ENCODE measurements at places on chromosomes 13 and 19.
A peak's percentile ranks its signal among the peaks of the same experiment; 100 is the strongest.

GRCh38 chr13:34533941-34534340 lies 408.1 kb upstream of the NBEA start:
- no peak for DNase-seq

GRCh38 chr13:21846605-21847004 lies 175.7 kb downstream of the FGF9 start:
- DNase-seq, result no peak

- DNase-seq, result no peak
Observed at GRCh38 chr19:18063463-18063862, 23.3 kb downstream of the IL12RB1 start.

- no peak for DNase-seq
Observed at GRCh38 chr13:100068133-100068931, 20.6 kb upstream of the PCCA start.

DNA sequence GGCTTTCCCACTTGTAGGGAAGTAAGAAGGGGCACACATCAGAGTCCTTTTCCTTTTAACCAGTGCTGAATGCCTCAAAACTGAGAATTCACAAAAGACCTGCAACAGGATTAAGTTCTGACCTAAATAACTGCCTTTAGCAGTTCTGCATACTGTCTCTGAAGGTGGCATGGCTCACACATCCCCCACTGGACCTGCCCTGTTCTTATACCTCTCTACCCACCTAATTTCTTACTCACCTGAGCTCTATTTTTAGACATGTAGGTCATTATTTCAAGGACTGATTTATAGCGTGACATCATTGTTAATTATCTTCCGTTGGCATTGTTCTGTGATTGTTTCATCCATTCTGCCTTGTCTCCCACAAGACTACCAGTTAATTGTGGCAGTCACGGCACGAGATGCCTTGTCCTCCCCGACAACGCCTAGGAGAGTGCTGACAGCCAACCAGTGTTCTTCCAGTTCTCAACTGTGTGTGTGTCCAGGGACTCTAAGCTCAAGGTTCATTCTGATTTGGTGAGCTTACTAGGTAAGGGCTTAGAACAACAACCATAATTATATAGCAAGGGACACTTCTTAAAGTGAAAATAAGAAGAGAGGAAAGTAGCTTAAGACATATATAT lies 27.1 kb upstream of the UBL3 start:
- DNase-seq, result no peak

DNA sequence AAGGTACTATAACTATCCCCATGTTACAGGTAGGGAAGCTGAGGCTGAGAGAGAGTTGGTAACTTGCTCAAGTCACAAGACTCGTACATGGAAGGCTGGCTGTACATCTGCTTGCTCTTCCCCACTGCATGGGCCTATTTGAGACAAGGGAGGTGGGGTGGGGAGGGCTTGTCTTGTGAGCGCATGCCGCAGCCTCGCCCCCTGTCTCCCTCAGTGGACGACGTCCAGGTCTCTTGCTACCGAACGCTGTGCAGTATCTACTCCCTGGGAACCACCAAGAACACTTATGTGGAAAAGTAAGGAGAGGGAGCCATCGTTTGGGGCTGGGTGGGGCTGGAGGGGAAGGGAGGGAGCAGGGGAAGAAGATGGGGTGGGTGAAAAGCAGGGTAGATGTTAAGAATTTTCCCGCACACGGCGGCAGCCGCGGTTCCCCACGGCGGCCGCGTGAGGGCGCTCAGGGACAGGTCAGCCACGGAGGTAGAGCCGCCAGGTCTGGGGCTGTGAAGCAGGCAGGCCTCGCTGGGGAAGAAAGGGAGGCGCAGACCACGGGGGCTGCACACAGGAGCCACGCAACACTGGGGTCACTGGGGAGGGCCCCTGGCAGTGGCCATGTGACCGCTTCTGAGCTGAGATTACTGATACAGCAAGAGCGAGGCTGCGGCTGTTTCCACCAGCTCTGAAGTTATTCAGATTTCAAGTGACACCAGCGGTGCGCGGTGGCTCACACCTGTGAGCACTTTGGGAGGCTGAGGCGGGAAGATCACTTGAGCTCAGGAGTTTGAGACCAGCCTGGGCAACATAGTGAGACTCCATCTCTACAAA lies 81.5 kb downstream of the RYR1 start:
- peak; percentile 75 for DNase-seq

- DNase-seq, result no peak
Observed at GRCh38 chr13:53127373-53127772, 98.8 kb downstream of the OLFM4 start.

DNA sequence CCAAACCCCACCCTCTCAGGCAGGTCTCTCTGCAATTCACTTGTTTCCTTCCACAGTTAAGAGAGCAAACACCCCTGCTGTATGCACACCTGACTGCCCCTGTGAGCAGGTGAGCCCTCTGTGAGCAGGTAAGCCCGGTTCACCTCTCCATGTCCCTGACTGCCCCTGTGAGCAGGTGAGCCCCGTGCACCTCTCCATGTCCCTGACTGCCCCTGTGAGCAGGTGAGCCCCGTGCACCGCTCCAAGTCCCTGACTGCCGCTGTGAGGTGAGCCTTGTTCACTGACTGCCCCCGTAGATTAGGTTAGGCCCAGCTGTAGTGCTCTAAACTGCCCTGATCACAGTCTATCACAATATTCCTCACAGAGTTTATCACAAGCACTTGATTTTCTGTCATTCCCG lies 29.2 kb downstream of the TMTC4 start:
- DNase-seq, result no peak

- no peak for DNase-seq
Observed at GRCh38 chr13:21427741-21428140, 31.4 kb downstream of the ZDHHC20 start.

DNA sequence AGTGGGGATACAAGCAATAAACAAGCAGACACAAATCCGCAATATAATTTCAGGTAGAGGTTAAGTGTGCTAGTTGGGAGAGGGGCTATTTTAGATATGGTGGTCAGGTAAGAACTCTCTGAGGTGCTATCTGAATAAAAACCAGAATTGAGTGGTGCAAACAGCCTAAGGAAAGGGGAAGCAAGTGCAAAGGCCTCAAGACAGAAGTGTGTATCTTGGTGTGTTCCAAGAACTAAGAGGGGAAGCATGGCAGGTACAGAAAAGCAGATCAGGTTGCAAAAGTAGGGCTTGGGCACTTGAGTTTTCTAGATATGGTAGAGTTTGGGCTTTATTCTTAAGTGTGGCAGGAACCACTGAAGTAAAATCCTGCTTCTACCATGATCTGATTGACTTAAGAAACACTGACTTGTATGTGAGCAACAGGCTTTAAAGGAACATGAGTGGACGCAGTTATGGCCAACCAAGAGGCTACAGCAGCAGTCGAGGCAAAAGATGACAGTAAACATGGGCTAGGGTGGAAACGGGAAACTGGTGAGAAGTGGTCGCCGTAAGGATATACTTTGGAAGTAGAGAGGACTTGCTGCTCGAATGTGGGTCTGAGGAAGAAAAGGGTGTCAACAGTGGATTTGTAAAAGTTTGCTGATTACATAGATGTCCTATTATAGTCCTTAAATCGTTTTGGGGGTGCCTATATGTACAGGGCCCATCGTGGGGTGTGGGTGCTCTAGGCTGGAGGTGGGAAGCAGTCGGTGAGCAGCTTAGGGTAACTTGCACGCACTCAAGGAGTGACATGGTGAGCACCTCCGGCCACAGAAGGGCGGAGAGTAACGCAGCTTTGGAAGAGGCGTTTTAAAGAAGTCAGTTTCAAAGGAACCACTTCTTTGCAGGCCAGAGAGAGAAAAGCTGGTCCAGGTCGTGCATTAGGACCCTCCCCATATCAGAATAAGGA lies 677 bp downstream of the TGDS start:
- peak; percentile 26 for DNase-seq

GRCh38 chr13:40682449-40683240 lies 16.2 kb upstream of the FOXO1 start:
- DNase-seq, result no peak

DNA sequence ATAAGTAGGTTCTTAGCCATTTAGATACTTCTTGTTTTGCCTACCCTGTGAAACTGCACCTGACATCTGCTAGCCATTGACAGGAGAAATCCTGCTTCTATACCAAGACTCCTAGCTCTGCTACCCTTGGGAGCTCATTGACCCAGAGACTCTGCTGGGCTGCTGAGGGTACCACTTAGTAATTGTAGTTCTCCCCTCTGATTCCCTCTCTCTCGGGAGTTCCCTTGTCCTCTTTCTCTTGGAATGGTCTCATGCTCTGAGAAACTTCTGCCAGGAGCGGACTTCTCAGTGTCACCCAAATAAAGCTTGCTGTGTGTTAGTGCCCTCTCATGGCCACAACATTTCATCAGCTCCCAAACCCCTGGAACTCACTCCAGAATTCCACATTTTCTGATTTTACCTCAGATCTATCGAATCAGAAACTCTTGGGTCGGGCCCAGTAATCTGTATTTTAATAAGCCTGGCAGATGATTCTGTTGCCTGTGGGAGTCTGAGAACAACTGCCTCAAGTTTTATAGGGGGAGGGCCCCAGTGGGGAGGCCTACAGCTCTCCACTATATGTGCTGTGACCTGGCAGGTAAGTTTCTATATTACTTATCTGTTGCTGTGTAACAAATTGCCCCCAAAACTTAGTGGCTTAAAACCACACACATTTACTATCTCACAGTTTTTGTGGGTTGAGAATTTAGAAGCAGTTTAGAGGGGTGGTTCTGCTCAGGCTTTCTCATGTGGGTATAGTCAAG lies 221.1 kb downstream of the TDRD3 start:
- DNase-seq, result no peak

Data from activated CD8-positive, alpha-beta memory T cell treated with anti-CD3 and anti-CD28 coated beads, Interleukin-2, amount 50 U/mL, for 4 hours (primary cell).